ENCODE measurements at places on chromosomes 2 and 18. TPM values are rescaled to one million over a fixed set of nuclear protein-coding genes. Genes with fewer than 3 reads are reported as not detected.
A peak's percentile ranks its signal among the peaks of the same experiment; 100 is the strongest.

DNA sequence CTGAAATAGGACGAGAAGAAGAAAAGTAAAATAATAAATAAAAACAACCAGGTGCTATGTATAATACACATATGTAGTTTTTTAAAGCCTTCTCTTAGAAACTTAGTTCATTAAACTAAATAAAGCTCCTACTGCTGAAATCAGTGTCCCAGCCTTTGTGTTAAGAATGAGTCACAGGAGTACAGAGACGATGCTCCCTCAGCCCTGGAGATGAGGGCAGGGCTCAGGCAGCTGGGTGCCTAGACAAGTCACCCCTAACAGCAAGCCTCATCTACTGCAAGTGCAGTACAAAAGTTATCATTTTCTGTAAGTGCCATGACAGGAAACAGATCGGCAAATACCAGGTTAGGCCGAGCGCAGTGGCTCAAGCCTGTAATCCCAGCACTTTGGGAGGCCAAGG lies 18.2 kb downstream of the KIDINS220 start:
- DNase-seq, result no peak

The FOXD4L1 gene
- total RNA-seq, result 0.18 TPM

The GKN1 gene
- total RNA-seq, result not detected

The RTP5 gene
- total RNA-seq, result not detected

The MTA3 gene
- total RNA-seq, result 49.2 TPM

DNA sequence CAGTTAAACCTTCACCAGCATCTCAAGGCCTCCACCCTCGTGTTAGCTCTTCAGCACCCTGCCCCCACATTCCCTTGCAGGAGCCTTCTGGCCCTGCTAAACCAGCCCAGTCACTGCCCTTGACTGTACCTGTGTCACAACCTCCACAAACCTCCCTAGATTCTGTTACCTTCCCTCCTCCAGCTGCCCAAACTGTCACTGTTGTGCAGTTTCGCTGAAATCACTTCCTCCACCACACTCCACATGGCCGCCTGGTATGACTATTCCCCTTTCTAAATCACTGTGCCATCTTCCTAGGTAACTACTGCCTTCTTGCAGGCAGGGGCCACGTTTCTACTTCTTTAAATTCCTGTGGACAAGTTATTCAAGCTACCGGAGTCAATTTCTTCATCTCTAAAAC lies 160.2 kb downstream of the GALNT14 start:
- no peak for DNase-seq

- DNase-seq, result no peak
These were observed 1915.7 kb upstream of the CELF4 start for GRCh38 chr18:39481281-39481680.

DNA sequence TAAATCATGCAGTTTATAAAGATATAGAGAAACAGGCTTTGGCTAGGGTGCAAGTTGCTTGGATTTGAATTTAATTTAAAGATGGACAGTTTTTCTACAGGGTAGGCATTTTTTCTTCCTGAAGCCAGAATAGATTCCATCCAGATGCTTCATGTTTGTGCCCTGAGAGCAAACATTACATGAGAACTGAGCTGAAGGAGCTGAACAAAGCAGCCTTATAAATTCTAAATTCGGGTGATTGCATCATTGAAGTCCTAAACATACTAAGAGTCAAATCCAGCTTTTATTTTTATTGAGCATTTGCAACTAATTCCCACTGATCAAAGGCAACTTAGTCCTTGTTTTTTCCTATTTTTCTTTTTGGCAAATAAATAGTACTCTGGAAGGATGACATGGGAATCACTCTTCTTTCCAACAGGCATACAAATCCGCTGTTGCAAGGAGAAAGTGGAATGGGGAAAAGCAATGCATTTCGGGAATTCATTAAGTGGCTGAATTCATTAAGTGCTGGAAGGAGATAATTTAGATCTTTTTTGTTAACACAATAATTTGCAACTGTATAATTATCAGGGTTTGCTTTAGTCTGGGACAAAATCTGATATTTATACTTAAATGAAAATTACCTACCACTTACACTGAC lies 828.0 kb downstream of the SLC4A3 start:
- DNase-seq, result no peak

DNA sequence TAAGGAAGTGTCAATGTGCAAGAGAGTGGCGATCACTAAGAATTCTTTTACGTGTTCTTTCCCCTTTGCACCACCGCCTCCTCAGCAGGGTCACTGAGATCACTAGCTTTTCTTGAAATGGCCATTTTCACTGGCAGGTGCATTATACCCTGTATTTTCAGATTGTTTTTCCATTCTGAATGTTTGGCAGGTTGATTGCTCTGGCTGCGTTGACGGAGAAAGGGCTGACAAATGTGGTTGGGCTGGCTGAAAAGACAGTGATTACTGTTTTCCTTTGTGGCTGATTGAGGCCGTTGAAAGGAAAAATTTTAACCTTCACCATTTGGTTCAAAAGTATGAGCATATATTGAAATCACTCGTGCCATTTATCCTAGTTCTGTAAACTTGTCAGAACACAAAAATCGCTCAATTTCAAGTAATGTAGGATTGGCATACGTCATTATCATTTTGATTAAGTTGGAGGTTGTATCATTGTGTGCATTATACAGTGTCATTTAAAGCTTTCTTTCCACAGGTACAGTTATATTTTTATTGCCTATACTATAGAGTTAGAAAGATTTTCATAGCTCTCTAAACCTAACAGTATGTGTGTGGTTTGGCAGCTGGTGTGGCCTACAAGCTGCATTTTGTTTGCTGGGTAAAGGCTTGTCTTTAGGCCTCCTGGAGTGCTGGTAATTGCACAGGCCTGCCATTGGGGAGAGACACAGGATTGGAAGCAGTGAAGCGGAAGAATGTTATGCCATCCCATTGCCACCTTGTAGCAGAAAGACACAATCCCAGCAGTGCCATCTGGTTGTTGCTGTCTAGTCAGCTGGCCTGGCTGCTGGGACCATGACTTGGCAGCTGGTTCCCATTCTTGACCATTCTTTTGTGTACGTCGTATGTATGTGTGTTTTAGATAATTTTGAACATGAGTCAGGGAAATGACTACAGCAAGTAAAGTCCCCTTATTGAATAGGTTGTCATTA lies 36.7 kb downstream of the DYNC1I2 start:
- DNase-seq, result no peak

GRCh38 chr2:36889795-36890194 lies 76.5 kb downstream of the STRN start:
- DNase-seq, result no peak

DNA sequence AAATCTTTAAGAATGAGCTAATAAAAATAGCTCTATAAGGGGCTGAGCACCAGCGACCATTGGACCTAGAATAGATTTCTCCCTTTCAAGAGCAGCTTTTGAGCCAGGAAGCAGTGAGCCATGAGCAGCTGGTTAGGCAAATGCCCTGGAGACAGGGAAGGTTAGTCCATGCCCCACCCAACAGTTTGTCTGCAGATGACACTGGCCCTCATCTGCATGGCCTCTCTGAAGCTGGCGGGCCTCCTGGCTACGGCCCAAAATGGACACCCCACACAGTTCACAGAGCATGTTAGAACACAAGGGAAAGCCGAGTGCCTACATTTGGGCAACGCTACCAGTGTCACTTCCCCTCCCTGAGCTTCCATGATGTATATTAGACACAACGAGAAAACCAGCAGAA lies 201.1 kb downstream of the MGAT5 start:
- no peak for DNase-seq

DNA sequence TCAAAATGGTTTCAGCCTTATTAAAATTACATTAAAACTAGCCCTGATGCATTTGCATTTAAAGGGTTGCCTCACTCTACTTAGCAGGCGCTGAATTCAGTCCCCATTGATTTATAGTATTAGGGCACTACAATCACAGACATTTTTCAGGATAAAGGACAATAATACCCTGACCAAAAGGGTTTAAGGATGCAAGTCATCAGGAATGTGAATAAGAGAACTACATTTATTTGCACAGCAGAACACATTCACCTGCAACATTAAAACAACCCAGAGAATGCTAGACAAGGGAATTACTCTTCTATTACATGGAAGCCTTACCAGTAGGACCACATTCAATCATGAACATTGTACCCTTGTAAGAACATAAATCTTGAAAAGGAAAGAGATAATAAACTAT lies 93.6 kb downstream of the TCF4 start:
- no peak for DNase-seq

The ATP6V1C2 gene
- total RNA-seq, result not detected

- DNase-seq, result no peak
These were observed 845 bp downstream of the CFAP210 start for GRCh38 chr2:169693360-169693759.

DNA sequence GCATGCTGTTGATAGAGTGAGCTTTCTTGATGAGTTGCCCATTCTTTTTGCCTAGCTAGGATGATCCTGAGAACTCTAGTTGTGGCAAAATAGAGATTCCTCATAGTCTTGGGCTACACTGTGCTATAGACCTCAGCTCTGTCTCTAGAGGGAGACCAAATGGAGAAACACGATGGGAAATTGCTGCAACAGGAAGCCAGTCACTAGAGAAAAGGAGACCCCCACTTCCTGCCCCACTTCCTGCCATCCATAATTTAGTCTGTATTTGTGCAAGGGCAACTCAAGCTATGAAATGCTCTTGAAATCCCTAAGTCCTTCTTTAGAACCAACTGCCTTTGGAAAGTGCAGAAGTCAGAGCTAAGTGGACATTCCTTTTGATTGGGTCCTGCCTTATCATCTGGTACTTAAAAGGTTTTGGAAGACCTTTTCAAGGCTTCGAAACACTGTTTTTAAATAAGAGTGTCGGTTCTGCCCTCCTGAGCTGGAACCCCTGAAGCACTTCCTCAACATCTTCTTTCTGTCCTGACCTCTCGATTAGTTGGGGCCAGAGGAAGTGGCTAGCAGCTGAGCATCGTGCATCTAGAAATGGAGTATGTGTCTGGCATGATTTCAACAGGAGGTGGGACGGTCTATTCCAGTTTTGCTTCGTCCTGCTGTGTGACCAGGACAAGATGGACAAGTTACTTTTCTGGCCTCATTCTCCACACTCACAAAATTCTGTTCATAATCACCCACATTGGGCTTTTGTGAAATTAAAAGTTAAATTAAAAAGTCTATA lies 8.6 kb upstream of the KCNE4 start:
- peak; percentile 36 for DNase-seq

The SLC1A4 gene
- total RNA-seq, result 78.7 TPM

The IGFBP2 gene
- 2,855 TPM for total RNA-seq
